ENCODE measurements at places on chromosomes 2 and 18.

DNA sequence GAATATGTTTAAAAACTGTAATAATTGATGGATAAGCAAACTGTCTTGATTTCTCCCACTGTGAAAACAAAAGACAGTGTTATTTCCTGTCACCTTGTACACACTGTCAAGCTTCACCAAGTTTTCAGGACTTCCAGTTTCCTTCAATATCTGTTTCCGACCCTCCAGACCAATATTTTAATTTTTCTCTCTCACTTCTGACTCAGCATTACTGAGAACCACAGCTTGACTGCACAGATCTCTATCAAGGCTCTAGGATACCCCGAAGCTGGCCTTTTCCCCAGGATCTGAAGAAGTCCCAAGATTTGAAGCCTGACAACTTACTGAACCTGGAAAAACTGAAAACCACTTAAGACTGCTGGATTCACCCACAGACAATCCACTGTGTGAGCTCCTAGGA lies 13.2 kb upstream of the SULT1C3 start:
- no peak for DNase-seq

DNA sequence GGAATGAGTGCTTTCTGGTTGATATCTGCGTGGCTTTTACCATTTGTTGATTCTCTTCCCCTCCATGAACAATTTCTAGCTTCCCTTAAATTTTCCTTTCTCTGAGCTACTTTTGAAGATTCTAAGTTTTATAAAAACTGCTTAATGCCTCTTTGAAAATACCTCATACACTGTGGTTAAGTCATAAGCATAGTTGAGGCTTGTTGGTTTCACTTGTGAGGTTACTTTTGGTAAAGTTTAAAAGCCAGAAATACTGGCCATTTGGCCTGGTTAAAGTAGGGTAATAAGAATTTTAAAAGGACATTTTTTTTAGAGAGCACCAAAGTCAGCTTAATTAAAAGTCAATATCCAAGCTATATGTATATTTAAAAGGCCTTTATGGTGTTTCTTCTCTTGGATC lies 21.3 kb upstream of the CAPN13 start:
- DNase-seq: no peak

DNA sequence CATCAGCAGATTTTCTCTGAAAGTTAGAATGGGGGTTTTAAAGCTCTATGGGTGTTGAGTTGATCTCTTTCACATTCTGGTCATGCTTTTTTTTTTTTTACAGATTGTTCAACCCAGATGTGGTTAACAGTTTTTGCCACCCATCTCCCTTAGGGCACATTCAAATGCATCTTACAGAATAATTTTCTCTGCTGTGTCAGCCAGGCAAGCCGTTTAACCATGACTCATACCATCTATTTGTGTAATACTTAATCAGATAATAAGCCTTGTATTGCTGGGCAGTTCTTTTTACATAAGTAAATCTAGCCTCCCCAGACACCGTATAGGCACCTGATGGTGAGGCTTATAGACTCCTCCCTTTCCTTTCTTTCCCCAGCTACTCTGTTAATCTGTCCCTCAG lies 62.0 kb downstream of the TGIF1 start:
- DNase-seq: no peak

GRCh38 chr18:28110924-28111323 lies 66.0 kb downstream of the CDH2 start:
- DNase-seq: no peak

DNA sequence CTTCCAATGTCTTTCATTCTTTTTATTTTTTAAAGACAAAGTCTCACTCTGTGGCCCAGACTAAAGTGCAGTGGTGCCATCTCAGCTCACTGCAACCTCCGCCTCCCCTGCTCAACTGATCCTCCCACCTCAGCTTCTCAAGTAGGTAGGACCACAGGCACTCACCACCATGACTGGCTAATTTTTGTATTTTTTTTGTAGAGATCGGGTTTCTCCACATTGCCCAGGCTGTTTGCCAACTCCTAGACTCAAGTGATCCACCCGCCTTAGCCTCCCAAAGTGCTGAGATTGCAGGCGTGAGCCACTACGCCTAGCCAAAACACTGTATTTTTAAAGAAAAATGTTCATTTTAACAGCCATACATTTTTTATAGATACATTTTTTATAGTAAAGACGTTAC lies 12.7 kb downstream of the GCKR start:
- DNase-seq: no peak

DNA sequence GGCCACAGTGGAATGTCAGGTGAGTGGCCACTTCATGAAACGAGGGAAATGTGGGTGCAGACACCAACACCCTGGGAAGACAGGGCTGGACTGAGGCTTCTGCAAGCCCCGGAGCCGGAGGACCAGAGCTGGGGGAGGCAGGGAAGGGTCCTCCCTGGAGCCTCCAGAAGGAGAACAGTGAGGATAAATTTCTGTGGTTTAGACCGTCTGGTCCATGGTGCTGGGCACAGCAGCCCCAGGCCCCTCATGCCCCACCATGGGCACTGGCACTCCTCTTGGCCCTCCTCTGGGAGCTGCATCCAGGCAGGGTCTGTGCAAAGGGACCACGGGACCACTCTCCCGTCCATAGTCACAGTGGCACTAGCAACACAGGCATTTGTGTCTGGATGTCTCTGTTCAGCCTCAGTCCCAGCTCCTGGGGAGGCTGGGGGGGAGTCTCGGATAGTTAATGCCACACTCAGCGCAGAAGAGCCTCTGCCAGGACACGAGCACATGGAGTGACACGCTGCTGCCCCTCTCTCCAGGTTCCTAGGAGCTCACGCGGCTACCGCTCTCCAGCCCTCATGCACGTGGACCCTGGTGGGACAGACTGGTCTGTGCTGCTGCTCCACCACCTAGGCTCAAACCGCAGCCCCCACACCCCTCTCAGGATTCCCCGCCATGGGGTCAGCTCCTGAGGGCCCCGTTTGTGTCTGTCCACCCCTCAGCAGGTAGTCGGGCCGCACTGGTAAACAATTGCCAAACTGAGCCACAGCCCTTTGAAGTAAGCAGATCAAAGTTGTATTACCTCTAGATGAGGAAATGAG lies 305.9 kb upstream of the SALL3 start:
- no peak for DNase-seq

DNA sequence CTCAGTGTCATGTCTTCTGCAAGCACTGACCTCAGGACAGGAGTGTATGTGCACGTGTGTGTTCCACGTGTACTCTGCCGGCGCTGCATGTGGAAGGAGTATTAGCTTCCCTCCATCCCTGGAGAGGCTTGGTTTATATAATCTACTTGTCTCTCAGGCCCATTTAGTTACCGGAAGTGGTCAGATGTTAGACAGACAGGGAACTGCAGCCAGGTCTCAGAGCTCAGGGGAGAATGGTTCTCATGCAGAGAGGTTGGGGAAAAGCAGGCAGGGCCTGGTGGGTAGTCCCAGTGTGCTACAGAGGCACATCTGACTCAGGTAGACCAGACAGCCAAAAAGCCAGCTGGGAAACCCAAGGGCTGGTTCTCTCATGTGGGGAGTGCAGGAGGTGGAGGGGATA lies 167.9 kb downstream of the CTIF start:
- DNase-seq: no peak

DNA sequence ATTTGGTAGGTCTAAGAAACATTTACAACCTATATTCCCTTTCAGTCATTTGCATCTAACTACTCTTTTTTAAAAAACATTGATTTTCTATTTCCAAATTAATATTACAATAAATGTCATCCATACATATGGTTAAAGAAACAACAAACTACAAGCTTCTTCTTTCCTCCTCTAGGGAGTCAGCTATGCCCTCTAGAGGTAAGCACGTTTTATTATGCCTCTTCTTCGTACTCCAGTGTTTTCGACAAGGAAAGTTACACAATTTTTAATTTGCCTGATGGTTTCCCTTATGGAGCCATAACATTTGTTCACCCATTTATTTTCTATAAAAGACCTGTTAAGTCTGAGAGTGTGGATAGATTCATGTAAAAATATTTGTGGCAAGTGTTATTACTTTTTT lies 183.4 kb upstream of the CDH7 start:
- DNase-seq: no peak

GRCh38 chr2:83017366-83018090 lies 1441.6 kb downstream of the SUCLG1 start:
- no peak for DNase-seq

- no peak for DNase-seq
Measured at GRCh38 chr2:201263779-201264178, 3.4 kb downstream of the CASP8 start.

- DNase-seq: no peak
Measured at GRCh38 chr2:204452464-204453023, 92.7 kb upstream of the PARD3B start.

DNA sequence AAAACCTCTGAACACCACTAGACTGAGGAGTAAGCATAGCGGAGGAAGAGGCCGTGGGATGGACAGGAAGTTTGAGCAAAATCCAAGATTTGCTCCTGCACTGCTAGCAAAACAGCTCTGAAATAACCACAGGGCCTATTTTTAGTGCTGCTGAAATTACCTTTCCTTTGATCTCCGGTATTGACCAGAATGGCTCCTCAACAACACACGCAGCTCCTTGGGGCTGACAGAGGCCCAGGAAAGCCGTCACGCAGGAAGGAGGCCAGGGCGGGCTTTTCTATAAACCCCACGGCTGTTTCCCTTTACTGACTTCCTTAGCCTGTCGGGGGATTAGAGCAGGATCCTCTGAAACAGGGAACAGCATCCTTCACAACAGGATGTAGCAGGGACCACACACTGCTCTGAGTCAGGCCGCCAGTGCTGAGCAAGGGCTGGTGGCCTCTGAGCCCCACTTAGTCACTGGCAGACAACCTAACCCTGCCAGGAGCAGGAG lies 80.8 kb upstream of the LCLAT1 start:
- no peak for DNase-seq

DNA sequence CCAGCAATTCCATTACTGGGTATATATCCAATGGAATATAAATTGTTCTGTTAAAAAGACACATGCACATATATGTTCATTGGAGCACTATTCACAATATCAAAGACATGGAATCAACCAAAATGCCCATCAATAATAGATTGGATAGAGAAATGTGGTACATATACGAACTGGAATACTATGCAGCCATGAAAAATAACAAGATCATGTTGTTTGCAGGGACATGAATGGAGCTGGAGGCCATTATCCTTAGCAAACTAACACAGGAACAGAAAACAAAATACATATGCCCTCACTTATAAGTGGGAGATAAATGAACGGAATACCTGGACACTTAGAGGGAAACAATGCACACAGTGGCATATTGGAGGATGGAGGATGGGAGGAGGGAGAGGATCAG lies 355.8 kb downstream of the CCDC85A start:
- DNase-seq: no peak

DNA sequence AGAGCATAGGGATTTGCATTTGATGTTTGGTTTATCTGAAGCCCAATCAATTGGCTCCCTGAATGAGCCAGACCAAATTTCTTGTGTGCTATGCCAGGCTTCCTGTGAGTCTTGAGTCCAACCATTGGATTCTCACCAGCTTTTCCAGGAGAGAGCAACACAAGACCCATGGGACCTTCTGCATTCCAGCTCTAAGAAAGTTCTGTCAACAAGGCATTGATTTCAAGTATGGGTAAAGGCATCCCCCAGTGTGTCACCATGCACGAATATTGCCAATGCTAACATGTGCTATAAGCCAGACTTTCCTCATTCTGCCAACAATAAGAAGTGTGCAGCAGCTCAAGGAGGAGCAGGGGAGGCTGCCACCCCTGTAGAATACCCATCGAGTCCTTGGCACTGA lies 266.6 kb downstream of the ETAA1 start:
- DNase-seq: no peak

DNA sequence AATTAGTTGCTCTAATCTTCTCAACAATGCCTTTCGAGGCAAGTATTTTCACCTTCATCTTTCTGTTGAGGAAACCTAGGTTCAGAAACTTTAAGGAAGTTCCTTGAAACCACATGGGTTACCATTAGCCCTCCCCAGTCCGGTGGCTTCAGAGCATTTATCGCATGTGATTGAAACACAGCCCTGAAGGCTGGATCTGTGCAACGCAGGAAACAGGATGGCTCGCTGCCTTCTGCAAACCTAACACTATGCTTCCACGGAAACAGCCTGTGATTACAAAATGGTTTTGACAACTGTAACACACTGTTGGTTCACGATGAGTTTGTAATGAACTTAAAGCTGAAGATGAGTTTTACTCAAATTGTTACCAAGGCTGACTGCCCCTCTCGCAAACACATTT lies 68.5 kb downstream of the EPB41L3 start:
- DNase-seq: no peak

- DNase-seq: no peak
Measured at GRCh38 chr2:89842180-89842908, 1150.9 kb downstream of the RPIA start.

- no peak for DNase-seq
Measured at GRCh38 chr2:236346366-236346765, 82.2 kb upstream of the ASB18 start.

GRCh38 chr2:166388481-166389070 lies 12.8 kb upstream of the SCN9A start:
- no peak for DNase-seq

GRCh38 chr2:218814540-218815243 lies 16.9 kb downstream of the PRKAG3 start:
- DNase-seq: no peak

DNA sequence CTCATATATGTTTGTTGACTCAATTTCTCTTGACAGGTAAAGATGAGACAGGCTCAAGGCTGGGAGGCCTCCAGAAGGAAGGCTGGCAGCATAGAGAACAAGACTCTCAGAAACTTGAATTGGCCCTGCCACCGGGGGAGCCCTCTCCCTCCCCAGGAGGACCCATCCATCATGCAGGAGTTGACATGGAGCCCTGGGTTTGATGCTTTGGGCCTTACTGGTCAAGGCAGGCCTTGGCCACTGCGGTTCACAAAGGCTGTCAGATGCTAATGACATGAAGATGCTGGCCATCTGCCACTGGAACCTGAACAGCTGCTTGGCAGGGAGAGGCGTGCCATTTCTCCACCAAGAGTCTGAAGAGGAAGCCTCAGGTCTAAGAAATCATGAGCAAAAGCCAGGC lies 193.6 kb downstream of the MTCL1 start:
- no peak for DNase-seq

GRCh38 chr2:84786601-84787000 lies 94.3 kb downstream of the TRABD2A start:
- DNase-seq: no peak

DNA sequence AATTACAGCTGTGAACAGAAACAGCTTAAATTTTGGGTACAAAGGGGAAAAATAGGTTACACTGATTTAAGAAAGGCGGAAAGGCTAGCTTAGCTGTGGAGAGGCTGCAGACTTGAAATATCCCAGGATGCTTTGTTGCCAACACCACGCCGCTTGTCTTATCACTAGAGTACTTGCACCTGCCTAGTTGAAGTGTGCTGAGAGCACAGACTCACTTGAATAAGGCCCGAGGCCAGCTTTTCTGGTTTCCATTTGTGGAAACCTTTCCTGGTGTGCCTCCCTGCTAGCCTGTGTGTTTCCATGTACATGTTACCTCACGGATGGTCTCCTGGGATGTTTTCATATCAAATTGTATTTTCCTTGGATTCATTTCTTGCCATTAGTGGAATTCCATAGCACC lies 3.2 kb downstream of the CABLES1 start:
- no peak for DNase-seq
